ENCODE measurements at places on chromosomes 11 and 22.

DNA sequence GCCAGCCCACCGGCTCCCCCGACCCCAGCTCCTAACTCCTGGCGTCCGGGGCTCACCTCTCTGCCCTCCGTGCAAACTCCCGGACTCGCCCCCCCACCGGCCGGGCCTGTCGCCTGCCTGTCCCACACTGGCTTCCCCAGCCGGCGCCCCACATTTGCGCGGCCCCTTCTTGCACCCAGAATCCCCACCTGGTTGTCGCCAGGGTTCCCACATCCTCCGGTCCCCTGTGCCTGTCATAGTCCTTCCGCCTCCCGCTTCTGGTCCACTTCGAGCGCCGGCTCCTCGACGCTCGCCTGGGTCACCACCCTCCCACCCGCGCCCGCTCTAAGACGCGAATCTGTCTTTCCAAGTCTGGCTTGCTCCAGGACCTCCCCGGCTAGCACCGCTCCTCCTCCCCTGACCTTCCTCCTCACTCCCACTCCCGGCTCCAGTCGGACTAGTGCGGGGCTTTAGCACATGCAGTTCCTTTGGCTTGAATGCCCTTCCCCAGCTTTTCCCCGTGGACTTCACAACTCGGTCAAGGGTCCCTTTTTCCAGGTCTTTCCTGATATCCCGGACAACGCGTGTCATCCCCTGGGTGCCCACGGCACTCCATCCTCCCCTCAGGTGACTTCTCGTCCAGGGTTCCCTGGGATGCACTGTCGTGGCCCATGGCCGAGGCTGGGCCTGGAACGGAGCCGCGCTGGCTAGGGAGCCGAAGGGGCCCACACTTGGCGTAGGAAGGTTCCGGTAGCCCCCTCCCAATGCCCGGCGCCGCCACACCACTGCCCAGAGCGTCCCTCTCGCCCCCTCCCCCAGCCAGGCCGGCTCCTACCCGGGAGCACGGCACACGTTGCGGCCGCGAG lies 635 bp downstream of the SCARF2 start:
- no peak for DNase-seq

GRCh38 chr22:39230261-39231196 lies 14.3 kb downstream of the PDGFB start:
- DNase-seq = no peak

- peak; percentile 41 for DNase-seq
These were observed 430.6 kb downstream of the MIAT start for GRCh38 chr22:27088026-27088425.

DNA sequence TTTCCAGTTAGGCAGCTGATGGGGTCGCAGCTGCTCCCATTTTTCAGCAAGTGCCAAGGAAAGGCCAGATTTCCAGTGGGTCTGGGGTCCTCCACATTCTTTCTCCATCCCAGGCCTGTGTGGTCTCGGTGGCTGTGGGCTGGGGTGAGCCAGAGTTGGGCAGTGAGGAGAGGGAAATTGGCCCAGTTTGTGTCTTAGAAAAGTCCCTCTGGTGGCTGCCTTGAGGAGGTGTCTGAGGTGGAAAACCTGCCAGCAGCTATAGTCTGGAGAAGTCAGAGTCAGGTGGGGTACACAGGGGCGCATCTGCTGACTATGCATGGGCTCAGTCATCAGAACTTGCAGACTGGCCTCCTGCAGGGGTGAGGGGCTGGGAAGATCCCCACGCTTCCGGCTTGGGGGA lies 30.5 kb downstream of the MRGPRD start:
- no peak for DNase-seq

DNA sequence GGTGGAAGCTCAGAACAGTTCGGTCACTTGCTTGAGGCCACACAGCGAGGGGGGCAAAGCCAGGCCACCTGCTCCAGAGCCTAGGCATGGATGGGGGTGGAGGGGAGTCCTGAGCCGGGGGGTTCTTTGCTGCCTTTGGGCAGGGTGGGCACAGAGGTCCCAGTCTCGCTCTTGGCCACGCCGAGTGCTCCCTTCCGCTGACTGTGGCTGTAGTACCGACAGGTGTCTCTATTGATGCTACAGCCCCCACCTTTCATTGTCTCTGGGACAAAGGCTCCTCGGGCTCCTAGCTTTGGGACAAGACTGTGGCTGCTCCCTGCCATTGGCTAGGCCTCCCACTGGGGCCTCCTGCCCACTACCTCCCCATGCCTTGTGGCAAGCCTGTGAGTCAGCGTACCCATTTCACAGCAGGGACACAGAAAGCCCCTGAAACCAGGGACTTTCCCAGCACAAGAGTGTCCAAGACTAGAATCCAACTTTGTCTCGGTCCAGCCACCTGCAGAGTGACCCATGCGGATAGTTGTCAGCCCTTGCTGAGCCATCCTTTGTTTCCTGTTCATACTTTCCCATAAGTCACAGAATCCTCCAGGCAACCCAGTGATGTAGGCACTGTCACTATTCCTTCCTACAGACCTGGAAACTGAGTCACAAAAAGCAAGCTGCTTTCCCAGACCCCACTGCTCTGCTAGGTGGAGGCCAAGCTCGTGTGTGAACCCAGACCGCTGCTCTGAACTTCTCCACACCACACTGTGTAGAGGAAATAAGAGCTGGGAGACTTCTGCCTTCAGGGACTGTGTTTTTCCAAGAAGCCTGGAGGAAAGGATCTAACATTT lies 17.2 kb downstream of the MYEOV start:
- no peak for DNase-seq
